ENCODE measurements at places on chromosomes 1 and 21. TPM values are rescaled to one million over a fixed set of nuclear protein-coding genes. Genes with fewer than 3 reads are reported as not detected.

DNA sequence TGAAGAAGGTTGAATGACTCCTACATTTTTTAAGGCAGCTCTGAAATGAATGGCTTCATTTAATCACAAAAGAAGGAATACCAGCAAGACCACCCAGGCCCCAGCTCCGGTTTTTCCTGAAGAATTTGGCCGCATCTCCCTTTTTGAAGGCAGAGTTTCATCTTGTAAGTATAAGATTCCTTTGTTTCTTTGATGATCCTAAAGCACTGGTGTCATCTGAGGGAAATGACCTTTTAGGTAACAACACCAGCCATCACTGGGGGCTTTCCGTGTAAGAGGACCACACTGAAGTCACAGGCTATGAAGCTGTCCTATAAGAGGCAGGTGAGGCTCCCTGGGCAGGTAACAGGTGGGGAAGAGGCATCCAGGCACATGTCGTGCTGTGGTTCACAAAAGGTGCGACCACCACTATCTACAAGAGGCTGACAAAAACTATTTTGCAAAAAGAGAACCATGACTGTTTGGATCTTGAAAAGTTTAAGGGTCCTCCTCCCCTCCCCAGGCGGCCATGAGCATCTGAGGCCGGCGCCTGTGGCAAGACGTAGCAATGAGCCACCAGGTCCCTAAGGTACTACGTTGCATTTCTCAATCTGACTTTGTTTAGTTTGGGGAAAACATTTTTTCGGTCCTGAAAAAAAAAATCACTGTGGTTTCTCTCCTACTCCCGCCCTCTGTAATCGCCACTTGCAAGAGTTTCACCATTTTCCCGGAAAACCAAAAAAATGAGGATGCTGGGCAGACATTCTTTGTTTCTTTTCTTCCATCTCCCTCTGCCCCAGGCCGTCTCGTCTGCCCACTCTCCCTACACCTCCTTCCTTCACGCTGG is 46.3 kb upstream of the IRF2BP2 start:
- DNase-seq, result no peak

DNA sequence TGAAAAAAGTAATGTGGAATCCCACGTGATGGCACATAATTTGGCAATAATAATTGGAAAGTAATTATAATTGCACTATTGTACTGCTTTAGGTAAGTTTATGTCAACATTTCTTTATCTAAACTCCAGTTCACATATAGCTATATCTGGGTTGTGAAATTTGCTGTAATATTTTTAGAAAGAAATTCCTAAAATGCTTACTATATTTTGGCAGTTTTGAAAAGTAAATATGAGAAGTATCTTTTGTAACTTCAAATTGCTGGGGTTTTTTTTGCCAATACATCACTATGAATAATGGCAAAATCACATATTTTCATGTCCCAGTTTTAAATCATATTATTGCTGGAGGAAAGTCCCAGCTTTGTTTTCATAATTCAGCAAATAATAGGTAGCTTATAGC is 197.5 kb downstream of the PDE4B start:
- DNase-seq, result no peak

DNA sequence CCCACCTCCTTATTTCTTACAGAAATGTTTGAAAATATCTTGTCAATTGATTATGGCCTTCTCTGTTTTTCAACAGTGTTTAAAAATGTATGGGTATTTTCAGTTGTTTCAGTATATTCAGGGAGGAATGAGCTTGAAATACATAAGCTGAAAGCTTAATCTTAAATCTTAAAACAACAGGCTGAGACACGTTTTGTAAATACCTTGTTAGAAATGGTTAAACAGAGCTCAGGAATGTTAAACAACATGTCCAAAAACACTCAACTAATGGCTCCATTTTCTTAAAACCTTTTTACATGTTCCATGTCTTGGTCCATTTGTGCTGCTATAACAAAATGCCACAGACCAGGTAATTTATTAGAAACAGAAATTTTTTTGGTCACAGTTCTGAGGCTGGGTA is 953.8 kb upstream of the ADGRL2 start:
- no peak for DNase-seq

DNA sequence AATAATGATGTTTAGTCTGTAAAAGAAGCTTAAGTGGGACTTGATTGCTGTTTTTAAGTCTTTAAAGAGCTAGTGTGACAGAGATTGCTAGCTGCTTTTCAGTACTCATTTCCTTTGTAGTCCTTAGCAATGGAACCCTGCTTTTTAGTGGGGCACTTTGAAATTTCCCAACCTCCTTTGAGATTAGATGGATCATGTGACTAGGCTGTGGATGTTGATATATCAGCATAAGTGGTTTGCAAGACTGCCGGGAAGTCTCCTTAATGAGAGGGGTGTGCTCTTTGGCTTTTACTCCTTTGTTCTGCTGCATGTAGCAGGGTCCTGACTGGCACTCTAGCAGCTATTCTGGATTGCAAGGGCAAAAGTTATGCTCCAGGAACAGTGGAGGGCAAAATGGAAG is 11.2 kb upstream of the RCOR3 start:
- DNase-seq, result no peak

- DNase-seq, result no peak
These were observed at the start of gene FAM3B for GRCh38 chr21:41316200-41317062. FAM3B (plus strand) TSS chr21:41316801; CDS start chr21:41316880, 79 bp downstream.

DNA sequence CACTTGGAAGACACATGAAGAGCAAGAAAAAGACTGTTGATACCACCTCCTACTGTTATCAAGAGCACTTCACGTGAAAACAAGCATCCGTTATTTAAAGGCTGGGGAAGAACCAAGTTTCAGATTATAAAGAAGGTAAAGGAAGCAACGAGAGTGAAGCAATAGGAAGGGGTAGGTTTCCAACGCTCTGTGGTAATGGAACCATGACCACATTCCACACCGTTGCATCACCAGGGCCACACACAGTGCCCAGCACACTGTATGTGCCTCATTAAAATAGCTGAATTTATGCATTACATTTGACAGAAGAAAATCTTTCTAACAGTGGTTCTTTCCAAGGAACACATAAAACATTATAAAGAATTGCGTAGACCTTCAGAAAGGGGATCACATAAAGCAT is 435.8 kb downstream of the MRPL39 start:
- DNase-seq, result no peak

C1QA gene
- total RNA-seq, result not detected

SFT2D2 gene
- total RNA-seq, result 52.3 TPM

ATP1A4 gene
- not detected for total RNA-seq
